ENCODE measurements at places on chromosomes 2 and 18.

GRCh38 chr18:48412339-48412929, 3.3 kb upstream of the ZBTB7C start:
- DNase-seq: no peak

- peak; percentile 20 for DNase-seq
Measured at GRCh38 chr18:3878401-3878800, 428.4 kb downstream of the TGIF1 start.

DNA sequence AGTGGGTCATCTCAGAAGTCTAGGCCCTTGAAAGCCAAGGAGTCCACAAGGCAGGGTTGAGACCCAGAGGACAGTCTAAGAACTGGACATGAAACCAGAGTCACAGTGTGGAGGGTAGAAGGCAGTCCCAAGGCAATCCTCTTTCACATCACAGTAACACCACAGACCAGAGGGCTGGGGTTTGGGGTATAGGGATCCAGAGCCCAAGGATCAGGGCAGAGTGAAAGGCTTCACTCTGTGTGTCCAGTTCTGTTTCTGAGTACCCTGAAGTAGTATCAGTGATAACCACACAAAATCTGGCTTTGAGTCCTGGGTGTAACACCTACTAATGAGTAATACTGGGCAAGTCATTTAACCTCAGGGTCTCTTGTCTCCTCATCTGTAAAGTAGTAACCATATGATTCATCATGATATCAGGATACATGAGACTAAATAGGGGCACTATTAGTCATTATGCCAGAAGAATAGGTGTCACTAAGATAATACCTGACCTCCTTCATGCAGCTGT, 91.0 kb downstream of the ICA1L start:
- DNase-seq: no peak

GRCh38 chr2:130807659-130808385, 28.9 kb upstream of the ARHGEF4 start:
- no peak for DNase-seq

GRCh38 chr18:74060579-74060978, 87.1 kb downstream of the FBXO15 start:
- no peak for DNase-seq

GRCh38 chr2:124024561-124025170, 421 bp upstream of the CNTNAP5 start:
- no peak for DNase-seq

- DNase-seq: no peak
Measured at GRCh38 chr2:133026536-133027177, 356.7 kb upstream of the LYPD1 start.

GRCh38 chr18:13474336-13474735, 252.0 kb downstream of the FAM210A start:
- DNase-seq: no peak

- DNase-seq: no peak
Measured at GRCh38 chr2:10059552-10060335, 16.4 kb downstream of the KLF11 start.

- no peak for DNase-seq
Measured at GRCh38 chr18:48530399-48531081, 8.3 kb upstream of the CTIF start.

- no peak for DNase-seq
Measured at GRCh38 chr18:46462523-46462922, 194.5 kb downstream of the LOXHD1 start.

DNA sequence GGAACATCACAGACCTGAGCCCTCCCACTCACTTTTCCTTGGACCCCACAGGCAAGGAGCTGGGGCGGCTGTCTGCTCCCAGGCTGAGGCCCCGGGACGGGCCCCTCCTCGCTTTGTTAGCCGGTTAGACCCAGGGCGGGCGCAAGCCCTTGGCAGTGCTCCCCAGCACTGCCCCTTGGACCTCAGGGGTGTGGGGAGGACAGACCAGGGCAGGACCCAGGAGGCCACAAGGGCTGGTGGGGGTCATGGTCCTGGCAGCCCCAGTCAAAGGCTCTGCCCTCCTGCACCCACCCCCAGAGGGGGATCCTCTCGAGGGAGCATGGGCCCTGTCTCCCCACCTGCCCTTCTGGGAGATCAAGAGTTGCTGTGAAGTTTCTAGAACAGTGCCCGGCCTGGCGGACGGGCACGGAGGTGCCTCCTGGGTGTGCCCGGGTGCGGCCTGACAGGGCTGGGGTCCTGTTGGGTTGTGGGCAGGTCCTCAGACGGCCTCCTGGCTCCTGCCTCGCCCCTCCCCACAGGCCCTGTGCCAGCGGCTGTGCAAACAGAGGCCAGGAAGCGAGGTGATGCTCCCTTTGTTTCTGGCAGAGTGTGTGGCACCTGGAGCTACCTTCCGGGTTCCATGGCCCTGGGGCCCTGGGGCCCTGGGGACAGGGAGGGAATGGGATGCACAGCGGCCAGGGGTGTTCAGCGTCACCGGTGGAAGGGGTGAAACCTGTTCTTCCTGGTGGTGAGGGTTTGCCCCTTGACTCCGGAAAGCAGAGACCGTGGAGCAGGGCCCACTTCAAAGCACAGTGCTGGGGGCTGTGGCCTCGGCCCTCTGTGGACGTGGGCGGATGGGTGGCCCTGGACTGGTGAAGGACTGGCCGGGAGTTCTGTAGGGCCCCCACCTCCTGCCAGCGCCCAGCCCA, 2.9 kb upstream of the GAL3ST2 start:
- DNase-seq: peak; percentile 2

DNA sequence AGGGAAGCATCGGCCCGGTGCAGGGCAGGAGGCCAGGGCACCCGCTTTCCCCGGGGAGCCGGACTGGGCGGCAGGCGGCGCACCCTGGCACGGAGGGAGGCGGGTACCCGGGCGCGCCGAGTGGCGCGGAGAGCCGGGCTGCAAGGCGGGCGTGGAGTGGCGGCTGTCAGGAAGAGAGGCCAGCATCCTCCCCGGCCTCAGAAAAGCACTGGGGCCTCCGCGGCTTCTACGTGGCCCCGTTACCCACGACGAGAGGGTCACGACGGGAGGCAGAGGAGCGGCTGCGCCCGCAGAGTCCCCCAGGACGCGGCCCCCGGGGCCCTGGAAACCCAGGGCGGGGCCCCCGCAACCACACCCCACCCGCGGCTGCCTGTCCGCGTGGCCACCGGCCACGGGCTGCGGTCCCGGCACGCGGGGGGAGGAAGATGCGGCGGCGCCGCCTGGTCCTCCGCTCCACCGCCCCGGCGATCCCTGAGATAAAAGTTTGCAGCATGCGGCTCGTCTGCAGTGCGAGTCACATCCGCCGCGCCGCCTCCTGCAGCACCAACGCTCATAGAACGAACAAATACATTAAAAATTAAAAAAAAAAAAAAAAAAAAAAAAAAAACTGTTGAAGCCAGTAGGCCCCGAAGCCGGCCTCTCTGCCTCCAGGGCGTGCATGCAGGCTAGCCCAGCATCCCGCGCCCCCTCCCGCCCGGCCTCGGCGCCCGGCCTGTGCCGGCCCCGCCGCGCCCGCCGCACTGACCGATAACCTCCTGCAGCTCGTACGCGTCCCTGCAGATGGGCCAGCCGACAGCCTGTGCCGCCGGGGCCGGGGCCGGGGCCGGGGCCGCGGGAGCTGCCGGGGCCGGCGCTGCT, 683 bp downstream of the STK39 start:
- DNase-seq: peak; percentile 45

DNA sequence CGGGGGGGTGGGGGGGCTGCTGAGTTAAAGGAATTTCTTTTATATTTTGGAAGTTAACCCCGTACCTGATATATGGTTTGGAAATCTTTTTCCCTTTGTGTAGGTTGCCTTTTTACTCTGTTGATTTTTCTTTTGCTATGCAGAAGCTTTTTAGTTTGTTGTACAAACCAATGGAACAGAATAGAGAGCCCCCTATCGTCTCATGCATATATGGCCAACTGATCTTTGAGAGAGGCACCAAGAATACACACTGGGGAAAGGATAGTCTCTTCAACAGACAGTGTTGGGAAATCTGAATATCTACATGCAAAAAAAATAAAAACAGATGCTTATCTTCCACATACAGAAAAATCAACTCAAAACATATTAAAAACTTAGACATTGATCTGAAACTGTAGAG, 647.8 kb upstream of the KLHL29 start:
- DNase-seq: no peak

GRCh38 chr2:200567932-200568331, 17.9 kb upstream of the AOX1 start:
- DNase-seq: no peak

GRCh38 chr2:174344716-174345461, 10.1 kb downstream of the SP9 start:
- no peak for DNase-seq

DNA sequence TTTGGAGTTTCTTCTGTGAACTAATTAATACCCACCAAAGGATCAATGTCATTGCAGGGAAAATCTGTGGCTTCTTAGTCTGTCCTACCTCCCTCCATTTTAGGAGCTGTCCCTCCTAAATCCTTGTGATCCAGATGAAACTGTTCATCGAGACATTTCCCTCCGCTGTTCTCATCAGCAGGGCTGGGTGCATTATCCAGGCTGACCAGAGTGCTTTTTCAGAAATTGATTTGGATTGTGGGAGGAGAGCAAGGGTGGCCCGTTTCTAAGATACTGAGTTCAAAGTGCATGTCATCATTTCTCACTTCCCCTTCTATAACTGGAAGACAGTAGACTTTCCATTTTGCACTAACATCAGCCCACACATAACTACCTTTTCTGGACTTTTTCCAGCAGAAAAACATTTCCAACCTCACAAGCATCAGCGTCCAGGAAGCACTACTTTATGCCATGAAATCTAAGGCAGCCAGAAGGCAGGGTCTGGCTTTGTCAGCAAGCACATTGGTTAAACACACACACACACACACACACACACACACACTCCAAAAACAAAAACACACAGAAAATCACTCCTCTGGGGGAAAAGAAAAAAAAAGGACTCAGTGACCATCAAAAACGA, 94.1 kb downstream of the ANKRD44 start:
- DNase-seq: peak; percentile 65

GRCh38 chr2:12334412-12334966, 382.2 kb upstream of the TRIB2 start:
- DNase-seq: no peak

DNA sequence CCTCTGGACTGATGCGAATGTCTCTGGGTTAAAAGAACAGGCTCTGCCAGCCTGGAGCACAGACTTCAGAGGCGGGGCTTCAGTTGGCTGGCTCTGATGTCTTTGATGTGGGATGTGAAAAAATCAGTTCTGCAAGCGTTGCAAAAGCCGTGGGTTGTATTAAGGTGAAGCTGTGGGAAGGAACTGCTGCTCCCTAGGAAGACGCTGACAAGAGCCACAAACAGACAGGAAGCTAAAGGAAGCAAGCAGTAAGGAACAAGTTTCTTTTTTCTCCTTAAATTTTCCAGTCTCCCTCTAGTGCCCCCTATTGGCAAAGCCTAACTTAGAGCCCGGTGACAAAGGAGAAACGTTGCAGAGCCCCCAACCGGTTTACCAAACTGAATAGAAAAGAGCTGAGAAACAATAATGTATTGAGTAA, 239.0 kb downstream of the CCDC178 start:
- DNase-seq: no peak

Measured in CD14-positive monocyte (primary cell).